Right ventricle myocardium superior (tissue), 1 donor: ENCODE measurements at places on chromosomes 6 and 20. TPM values are rescaled to one million over a fixed set of nuclear protein-coding genes. Genes with fewer than 3 reads are reported as not detected.

DNA sequence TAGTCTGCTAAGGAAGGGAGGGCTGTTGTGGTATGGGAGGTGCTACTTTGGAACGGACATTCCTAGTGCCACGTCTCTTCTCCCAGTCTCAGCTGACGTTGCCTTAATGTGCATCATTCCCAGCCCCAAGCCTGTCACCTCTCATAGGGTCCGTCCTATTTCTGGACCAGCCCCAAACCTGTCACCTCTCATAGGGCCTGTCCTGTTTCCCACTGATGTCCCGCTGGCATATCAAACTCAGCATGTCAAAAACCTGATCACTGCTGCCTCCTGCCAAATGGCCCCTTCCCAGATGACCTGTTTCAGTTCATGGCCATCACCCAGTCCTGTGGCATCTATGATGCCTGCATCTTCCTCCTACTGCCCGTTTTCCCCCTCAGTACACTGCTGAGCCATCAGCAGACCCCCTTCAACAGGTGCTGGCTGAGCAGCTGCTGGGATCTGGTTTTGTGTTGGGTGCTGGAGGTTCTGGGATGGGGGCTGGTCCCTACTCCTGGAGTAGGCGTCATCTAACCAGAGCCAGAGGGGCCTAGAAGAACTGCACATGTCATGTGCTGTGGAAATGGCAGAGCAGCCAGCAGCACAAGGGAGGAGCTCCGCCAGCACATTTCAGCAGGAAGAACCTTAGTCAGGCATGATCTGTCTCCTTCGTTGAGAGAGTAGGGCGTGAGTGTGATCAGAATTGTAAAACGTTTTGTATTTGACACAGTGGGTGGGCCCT is 3.3 kb downstream of the ENTPD6 start:
- peak; percentile 58 for DNase-seq

DNA sequence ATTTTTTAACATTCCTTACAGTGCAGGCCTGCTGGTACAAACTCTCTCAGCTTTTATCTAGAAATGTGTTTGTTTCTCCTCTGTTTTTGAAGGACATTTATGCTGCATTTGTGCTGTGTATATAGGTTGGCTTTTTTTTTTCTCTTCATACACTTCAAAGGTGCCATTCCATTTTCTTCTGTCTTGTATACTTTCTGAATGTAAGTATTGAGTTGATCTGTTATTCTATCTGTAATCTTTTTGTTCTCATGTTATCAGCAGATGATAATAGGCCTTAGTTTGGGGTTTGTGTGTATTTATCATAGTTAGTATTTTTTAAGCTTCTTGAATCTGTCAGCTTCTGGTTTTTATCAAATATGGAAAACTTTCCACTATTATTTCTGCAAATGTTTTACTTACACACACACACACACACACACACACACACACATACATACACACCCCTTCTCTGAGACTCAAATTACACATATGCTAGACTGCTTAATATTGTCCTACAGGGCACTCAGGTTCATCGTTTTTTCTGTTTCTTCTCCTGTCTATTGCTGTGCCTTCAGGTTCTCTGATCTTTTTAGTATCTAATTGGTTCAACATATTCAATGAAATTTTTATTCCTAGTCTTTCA is 74.6 kb downstream of the RPP40 start:
- DNase-seq, result no peak

DNA sequence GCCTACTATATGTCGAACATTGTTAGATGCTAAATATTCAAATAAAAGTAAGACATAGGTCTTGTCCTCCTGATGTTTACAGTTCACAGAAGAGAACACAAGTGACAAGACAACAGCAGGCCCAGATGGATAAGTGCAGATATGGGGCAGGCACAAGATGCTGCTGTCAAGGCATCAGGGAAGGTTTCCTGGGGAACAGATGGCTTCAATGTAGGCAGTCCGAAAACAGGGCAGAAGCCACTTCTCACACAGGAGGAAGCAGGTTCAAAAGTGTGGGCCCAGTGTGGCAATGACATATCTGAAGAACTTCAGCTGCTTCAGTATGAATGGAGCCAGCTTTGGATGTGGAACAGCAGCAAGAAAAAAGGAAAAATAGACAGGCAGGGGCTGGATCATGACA is 32.5 kb downstream of the HLA-DPB1 start:
- DNase-seq, result no peak

DNA sequence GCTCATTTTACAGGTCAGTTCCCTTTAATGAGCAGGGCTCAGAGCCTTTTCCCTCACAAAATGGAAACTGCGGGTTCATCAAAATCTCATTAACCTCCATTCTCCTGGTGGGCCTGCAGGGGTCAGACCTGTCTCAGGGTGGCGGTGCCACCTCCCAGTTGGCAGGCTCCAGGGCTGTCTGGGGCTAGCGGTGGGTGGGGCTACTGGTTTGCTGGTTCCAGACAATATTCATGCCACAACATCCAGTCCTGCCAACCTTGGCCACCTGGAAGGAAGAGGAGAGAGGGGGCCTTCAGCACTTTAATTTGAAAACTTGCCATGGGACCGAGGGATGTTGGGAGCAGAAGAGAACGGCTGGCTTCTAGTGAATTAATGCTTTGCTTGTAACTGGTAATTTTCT is 41.9 kb upstream of the CTNNBL1 start:
- DNase-seq, result peak; percentile 60

GRCh38 chr20:1441133-1441532 is 25.5 kb downstream of the NSFL1C start:
- no peak for DNase-seq

- DNase-seq, result no peak
These were observed 606 bp upstream of the ULBP1 start for GRCh38 chr6:149963212-149963461.

GRCh38 chr6:149044528-149044927 is 273.0 kb upstream of the TAB2 start:
- DNase-seq, result no peak

- no peak for DNase-seq
These were observed 15.2 kb downstream of the DEF6 start for GRCh38 chr6:35312807-35313206.

GRCh38 chr6:39330476-39330875 is 8.0 kb upstream of the KCNK16 start:
- peak; percentile 52 for DNase-seq

The DYNLT1 gene
- total RNA-seq, result 128 TPM

The SLC22A2 gene
- total RNA-seq, result not detected

The FAM209B gene
- total RNA-seq, result 0.35 TPM
